ENCODE measurements at places on chromosomes 2 and 18. TPM values are rescaled to one million over a fixed set of nuclear protein-coding genes. Genes with fewer than 3 reads are reported as not detected.

CRIM1 gene
- 0.79 TPM for polyA plus RNA-seq

MATN3 gene
- polyA plus RNA-seq, result not detected

FAM237A gene
- polyA plus RNA-seq, result not detected

DNA sequence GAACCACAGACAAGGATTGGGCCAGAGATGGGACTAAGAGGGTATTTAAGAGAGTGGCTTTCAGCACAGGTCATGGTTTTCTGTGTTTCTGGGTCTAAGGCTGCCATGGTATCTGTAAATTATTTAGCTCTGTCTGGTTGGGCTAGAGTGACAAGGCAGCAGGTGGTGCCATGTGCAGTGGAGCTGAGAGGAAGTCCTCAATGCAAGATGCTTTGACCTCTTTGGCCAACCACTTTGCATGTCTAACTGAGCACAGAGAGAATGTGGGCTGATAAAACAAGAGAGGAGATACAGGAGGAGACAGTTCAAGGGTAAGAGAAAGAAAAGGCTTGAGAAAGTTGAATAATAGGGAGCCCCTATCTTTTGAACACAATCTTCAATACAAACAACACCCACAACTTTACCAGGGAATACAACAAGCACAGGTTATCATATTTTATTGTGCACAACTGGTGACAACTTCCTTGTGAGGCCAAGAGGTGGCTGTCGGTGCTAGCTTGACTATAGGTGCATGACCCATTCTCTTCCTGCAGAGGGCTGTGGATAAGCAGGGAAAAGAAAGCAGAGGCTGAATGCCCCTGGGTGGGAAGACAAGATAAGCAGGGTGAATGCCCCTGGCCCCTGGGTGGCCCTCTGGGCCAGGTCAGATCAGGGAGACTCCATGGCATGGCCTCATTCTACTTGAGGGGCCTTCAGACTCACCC is 12.3 kb downstream of the FLACC1 start:
- no peaks in the 10 kb centered on the region for H3K27me3 ChIP-seq
- peak; percentile 16 for DNase-seq
- no peak overlapping the region for H3K4me3 ChIP-seq
- no peak overlapping the region for H3K27ac ChIP-seq
- H3K4me1 ChIP-seq, result no peaks in the 10 kb centered on the region

- peaks cover 6% of the 10 kb centered on the region for H3K4me1 ChIP-seq
- H3K27ac ChIP-seq, result no peak overlapping the region
- H3K4me3 ChIP-seq, result no peak overlapping the region
- no peaks in the 10 kb centered on the region for H3K36me3 ChIP-seq
Measured at GRCh38 chr2:64359892-64360657, 93.9 kb upstream of the LGALSL start.

Data from GM12878 (cell line).